Activated T-cell treated with anti-CD3 and anti-CD28 coated beads, Interleukin-2, amount 50 U/mL, for 72 hours (primary cell): ENCODE measurements at places on chromosomes 12 and 14.

GRCh38 chr14:78228702-78229327, 58.6 kb downstream of the NRXN3 start:
- no peak for DNase-seq

- DNase-seq, result no peak
Measured at GRCh38 chr12:93518725-93519124, 51.4 kb downstream of the MRPL42 start.

GRCh38 chr12:113854385-113855142, 111.6 kb downstream of the RBM19 start:
- DNase-seq, result no peak

GRCh38 chr14:65431951-65432350, 19.4 kb downstream of the FUT8 start:
- DNase-seq, result no peak
